ENCODE measurements at places on chromosomes 12 and 14.

DNA sequence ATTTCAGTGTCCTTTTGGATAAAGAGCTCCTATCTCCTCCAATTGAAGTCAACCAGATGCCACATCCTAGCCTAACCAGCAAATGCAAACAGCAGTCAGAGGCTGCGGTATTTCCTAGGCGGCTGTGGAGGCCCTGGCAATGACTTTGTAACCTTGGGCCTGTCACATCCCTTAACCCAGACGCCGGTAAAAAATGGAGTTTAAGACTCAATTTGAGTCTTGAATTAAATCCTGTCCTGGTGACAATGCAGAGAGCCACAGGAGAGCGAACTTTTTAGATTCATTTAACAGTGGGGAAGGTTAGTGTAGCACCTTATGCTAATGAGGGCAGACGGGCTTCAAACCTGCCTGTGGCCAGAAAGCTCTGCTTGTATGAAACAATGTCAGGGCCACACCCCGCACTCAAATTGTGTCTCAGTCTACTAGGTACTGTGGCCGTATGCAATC lies 1.3 kb downstream of the C12orf75 start:
- no peak for DNase-seq

DNA sequence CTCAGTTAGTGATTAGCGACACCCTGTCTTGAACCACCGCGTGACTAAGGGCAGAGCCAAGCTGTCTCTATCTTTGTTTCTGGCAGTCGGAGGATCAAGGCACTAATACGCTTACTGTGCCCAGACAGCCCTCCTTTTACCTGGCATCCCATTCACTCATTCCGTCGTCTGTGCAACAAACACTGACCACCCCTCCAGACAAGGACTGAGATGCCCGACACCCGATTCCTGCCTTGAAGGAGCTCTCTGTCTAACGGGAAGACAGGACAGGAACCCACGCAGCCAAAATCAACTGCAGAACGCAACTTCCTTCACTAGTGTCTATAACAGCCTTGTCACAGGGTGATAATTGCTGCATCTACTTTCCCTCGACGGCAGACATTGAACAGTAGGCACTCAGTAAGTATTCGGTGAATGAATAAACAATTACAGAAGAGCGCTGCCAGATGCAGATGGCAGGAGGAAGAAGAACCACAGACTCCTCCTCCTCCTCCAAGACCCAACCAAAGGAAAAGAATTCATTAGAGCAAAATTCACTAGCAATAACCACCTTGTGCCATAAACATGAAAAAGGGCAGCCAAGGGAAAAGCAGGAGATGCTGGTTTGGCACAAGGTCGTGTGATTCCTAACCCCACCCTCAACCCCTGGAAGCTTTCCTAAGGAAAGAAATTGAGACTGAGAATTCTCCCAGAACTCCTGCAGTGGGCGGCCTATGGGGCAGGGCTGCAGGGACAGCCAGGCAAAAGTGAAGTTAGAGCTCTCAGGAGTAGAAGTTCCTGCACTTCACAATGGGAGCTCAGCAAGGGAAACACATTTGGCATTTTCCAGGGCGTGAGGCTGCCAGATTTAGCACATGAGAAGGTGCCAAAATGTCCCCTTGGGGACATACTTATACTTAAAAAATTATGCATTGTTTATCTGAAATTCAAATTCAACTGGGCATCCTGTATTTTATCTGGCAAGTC lies 186.6 kb upstream of the DIO3 start:
- DNase-seq, result no peak

DNA sequence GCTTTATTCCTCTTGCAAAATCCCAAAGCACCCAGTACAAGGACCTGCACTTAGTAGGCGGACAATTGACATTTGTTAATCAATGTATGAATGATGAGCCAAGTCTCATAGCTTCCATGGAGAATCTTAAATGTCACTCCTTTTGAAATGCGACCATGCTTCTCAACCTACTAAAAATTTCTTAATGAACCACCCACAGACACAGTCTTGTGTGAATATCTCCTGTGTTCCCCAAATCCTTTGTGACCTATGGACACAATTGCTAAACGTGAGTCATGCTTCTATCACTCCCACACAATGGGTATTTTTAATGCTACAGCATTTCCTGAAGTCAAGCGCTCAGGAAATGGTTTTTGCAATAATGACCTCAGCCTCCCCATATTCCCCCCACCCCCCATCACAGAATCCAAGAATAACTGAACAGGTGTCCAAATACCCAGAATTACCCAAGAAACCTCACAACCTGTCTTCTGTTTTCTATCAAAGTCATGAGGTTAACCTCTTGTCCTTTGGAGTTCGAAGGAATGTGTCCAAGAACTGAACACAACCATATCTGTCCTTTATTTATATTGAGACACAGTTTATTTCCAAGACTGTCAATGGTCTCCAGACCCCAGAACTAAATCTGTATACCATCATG lies 163.6 kb upstream of the PLEKHG7 start:
- no peak for DNase-seq

- DNase-seq, result no peak
Observed at GRCh38 chr14:95195031-95195430, 37.7 kb upstream of the DICER1 start.

GRCh38 chr12:62304560-62304959 lies 44.4 kb downstream of the USP15 start:
- no peak for DNase-seq

GRCh38 chr14:67763158-67763822 lies 53.1 kb downstream of the ZFYVE26 start:
- no peak for DNase-seq

DNA sequence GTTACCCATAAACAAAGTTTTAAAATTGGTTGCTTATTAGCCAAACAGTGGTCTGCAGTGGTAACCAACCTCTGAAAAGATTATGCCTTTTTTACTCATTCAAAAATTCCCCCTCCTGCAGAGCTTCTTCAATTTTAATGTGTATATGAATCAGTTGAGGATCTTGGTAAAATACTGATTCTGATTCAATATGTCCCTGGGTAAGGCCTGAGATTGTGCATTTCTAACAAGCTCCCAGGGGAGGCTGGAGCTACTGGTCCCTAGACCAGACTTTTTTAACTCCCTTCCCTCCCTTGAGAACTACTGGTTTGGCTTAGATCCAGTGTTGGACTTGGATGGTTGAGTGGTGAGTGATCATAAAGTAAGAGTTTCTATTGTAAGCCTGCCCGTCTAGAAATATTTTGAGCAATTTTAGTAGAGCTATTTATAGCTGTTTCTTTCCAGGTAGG lies 90.2 kb downstream of the FUT8 start:
- no peak for DNase-seq

DNA sequence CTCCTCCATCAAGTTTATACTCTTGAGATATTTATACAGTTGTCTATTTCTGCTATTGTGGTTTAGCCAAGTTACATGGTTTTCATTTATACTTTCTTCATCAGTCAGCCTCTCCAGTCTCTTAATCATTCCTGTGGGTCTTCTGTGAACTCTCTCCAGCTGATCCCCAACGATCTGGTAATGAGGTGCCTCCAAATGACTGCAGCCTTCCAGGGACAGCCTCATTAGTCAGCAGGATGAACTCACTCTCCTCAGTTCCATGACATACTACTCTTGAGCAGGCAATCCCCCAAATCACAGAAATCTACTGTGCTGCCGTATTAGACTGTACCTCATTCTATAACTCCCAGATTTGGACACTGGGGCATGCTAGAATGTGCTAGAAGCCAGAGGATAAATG lies 15.3 kb downstream of the AREL1 start:
- DNase-seq, result no peak

DNA sequence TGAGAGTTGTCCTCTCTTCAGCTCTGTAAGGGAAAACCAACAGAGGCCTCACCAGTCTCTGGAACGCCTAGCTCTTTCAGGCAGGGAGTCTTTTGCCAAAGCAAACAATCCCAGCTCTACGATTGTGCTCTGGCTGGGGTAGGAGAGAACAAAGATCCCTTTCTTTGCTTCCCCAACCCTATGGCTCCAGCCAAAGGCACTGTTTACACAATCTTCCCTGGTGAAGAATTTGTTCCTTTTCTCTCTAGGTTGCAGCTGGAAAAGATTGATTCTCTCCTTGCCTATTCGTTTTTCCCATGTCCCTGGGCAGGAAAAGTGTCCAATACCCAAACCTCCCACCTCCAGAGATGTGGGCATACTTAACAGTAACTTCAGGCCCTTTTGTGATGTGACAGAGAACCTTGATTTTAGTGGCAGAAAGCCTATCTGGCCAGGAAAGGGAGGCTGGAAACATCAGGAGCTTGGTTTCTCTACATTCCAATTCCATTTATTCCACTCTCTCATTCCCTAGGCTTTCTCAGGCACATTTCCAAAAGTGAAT lies 16.8 kb downstream of the ATP5MC2 start:
- DNase-seq, result no peak

GRCh38 chr14:68357777-68358176 lies 435.1 kb downstream of the ZFP36L1 start:
- DNase-seq, result no peak
